Brain pericyte (primary cell): ENCODE measurements at places on chromosomes 7 and 10.

DNA sequence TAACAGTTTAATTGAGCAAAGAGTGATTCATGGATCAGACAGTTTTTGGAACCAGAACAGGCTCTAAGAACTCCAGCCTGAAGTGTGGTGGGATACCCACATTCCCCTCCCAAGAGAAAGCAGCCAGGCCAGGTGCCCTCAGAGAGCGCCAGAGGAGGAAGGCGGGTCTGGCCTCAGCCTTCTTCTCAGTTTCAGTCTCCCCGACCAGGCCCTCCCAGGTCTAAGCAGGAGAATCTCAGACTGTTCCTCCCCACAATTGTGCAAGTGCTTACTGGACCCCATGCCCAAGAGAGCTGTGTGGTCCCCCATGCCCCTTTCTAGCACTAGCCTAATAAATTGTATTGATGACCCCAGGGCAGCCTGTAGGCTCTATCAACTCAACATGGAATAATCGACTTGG, 25.6 kb downstream of the PPIF start:
- DNase-seq, result no peak

- DNase-seq, result no peak
These were observed 135.1 kb upstream of the NPS start for GRCh38 chr10:127414024-127414423.

- no peak for DNase-seq
These were observed 39.0 kb downstream of the TET1 start for GRCh38 chr10:68598978-68599770.

- no peak for DNase-seq
These were observed 23.0 kb downstream of the DENND11 start for GRCh38 chr7:141679014-141679413.

- no peak for DNase-seq
These were observed 617 bp upstream of the FOXI2 start for GRCh38 chr10:127736222-127736914.

DNA sequence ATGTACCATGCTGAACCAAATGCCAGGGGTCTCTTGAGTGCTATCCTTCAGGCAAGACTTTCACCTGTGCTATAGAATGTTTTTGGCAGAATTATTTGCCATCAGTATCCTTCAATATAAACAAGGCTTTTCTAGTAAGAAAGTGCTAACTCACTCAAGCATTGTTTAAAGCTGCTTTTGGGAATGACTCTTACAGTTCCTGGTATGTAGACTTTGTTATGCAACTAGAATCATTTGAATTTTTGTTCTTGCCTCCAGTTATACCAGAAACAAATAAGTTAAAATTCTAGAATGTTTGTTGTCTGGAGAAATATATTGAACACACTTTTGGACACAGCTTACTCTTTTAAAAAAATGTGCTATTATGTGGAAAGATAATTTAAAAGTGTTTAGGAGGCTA, 39.5 kb upstream of the RTKN2 start:
- no peak for DNase-seq

DNA sequence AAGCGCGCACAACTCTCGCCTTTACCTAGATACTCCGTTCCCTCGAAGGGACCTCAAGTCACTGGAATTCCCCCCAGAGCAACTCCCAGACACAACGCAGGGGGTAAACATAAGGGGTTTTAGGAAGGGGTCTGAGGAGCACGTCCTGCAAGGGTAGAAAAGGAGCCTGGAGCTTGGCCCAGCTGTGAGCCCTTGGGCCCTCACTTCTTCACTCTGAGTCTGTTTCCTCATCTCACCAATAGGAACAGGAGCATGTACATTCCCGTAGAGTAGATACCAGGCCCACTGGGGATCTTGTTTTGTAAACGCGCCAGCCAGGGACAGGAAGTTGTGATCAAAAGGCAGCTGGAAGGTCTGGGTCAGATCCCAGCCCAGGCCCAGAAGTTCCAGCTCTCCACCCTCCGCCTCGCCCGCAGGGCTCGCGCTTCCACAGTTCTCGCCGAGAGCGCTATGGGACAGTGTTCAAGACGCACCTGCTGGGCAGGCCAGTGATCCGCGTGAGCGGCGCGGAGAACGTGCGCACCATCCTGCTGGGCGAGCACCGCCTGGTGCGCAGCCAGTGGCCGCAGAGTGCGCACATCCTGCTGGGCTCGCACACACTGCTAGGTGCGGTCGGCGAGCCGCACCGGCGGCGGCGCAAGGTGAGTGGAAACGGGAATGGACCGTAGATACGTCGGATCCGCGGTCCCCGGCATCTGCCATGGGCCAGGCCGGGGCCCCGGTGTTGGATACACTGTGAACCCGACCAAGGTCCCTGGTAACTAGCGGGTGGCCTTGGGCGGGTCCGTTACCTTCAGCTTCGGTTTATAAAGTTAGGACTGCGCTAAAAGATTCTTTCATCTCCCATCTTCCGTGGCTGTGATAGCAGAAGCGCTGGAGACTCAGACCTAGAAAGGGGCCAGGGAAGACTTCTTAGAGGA, 1.3 kb downstream of the CYP26C1 start:
- no peak for DNase-seq

GRCh38 chr7:139654276-139655181, 123.3 kb downstream of the HIPK2 start:
- DNase-seq, result no peak

DNA sequence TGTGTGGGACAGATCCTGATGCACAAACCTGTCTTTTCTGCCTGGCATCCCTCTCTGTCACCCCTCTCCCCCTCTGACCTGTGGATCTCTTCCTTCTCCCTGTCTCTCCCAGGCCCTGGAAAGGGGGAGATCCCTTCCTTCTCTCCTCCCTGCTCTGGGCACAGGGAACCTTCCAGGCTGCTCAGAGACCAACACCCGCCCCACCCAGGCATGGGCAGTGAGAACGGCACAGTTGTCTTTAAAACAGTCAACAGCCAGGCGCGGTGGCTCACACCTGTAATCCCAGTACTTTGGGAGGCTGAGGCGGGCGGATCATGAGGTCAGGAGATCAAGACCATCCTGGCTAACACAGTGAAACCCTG, 34.7 kb downstream of the KCNH2 start:
- DNase-seq, result no peak

DNA sequence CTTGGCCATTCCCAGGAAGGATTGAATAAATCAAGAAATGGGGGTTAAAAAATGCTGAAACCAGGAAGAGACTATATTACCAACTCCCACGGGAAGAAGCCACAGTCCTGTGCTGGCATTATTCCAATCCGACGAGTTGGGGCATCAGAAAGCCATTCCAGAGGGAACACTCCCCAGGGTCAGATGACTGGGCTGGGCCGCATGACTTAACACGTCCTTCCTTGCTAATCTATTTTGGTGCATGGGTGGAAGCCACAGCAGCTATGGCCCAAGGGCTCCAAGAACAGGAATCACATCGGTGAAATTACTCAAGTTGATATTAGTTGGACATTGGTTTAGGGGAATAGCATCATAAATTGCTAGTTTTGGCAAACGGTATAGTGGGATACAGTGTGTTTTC, 592.9 kb upstream of the NRP1 start:
- no peak for DNase-seq

DNA sequence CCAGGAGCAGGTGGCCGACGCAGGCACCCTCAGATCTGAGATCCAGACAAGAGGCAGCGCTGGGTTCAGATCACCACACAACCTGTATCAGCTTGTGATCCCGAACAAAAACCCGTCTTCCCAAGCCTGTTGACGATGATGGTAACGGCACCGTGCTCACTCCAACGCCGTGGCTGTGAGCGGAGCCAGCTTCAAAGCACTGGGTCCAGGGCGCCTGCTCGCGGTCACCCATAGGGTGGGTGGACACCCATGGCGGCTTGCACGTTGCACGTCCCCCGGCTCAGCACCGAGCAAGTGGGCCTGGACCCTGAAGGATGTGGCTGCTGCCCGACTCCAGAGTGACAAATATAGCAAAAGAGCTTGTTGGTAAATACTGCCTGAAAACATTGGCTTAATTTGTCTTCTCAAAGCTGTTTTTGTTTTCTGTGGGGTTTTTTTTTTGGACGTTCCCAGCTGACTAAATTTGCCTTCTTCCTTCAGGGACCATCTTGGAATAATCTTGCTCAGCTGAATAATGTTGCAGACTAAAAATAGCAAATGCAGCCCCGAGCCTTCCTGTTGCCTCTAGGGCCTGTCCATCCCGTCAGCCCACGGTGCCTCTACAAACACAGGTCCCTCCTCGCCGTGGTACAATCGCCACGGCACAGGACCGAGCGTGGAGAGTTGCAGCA, 41.0 kb downstream of the FOXK1 start:
- DNase-seq, result no peak

GRCh38 chr10:58795560-58795959, 282.9 kb downstream of the BICC1 start:
- DNase-seq, result no peak

- DNase-seq, result no peak
These were observed 329.4 kb downstream of the NXPH1 start for GRCh38 chr7:8762803-8763202.

GRCh38 chr10:86345859-86346798, 20.5 kb downstream of the GRID1 start:
- DNase-seq, result no peak

DNA sequence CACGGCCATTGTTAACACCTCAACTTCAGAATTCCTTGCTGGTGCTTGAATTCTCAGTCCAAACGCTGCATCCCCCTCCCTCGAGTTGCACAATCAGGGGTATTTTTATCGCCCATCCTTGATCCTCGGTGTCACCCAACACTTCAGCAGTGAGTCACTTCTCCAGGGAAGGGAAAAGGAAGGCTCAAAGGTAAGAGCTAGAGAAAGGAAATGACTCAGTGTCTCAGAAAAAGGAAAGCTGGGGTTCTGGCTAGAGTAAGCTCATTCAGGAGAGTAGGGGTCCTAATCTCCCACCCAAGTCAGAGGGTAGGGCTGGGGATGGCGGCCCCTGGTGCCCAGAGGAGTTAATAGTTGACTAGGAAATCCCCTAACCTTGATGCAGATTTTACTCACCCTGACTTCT, 39.8 kb upstream of the TRIM8 start:
- no peak for DNase-seq

GRCh38 chr7:4261601-4261960, 420.5 kb upstream of the FOXK1 start:
- no peak for DNase-seq

GRCh38 chr7:81445462-81445861, 324.4 kb downstream of the HGF start:
- no peak for DNase-seq
